ENCODE measurements at places on chromosomes 1 and 21. TPM values are rescaled to one million over a fixed set of nuclear protein-coding genes. Genes with fewer than 3 reads are reported as not detected.

DNA sequence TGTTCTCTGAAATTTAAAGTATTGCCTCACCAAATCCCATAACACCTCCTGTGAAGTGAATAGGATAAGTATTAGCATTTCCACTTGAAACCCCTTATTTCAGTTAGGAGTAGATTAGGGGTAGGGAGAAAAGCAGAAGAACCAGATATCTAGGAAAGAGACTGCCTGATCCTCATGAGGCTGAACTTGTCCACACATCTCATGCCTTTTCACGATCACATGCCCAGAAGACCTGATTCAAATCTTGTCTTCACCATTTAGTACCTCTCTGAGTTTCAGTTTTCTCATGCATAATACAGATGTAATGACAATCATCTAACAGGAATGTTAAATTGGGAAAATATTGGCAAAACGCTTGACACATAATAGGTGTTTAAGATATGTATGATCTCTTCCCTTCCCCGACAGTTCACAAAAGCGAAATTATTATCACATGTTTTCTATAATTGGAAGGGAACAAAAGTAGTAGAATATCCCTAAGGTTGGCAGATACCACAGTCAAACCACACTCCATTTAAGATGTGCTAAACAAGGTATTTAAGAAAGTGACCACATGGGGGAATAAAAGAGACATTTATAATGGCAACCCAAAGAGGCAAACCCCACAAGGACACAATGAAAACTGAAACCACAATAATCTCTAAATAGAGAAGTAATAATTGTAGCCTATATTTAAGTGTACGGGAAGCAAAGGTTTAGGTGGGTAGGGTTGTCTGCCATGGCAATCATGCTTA is 25.2 kb downstream of the GFI1 start:
- no peak for DNase-seq

Gene DR1
- 127 TPM for total RNA-seq

Gene IFNLR1
- 3.2 TPM for total RNA-seq

DNA sequence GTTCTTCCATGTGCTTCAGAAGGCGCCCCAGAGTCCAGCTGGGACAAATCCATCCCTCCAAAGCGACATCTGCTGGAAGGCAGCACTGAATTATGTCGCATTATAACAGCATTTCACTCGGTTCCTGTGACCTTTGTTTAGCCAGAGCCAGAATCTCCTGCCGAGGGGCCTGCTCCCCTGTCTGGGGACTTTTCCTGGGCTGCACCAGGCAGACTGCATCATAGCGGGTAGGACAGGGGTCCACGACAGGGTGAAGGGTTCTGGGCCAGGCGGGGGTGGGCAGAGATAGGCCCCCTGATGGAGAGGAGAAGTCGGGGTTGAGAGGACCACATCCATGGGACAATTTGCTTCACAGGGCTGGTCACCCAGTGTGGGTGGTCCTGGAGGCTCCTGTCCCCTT is 276.9 kb downstream of the MATN1 start:
- DNase-seq, result no peak

DNA sequence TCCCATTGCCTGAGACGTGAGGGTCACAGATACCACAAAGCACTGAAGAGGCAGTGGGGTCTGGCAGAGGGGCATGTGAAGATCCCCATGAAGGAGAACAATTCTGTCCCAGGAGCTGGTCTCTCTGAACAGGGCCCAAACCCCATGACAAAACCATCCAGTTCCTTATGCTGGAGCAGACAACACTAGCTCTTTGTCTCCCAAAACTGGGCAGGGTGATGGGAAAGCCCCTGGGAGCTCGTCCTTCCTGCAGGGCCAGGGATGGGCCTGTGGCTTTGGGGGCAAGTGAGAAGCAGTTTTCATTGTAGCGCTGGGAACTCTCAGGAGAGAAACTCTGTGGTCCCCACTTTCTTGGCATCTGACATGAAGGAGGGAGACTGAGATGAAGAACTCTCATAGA is 8.8 kb downstream of the ETV3L start:
- DNase-seq, result no peak

DNA sequence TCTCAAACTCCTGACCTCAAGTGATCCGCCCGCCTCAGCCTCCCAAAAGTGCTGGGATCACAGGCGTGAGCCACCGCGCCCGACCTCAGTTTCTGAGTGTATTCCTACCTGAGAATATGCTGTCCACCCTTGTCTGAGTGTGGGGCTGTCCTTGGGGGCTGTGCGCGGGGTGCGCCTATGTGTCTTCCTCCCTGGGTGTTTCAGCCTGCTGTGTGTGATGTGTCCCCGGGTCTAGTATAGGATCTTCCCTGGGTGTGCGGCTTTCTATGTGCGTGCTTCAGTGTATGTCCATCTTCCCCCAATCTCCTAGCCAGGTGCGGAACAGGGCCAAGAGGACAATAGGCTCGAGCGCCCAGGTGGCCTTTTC is 8.3 kb upstream of the ID3 start:
- DNase-seq, result no peak

Gene PTGER3
- 0.12 TPM for total RNA-seq

DNA sequence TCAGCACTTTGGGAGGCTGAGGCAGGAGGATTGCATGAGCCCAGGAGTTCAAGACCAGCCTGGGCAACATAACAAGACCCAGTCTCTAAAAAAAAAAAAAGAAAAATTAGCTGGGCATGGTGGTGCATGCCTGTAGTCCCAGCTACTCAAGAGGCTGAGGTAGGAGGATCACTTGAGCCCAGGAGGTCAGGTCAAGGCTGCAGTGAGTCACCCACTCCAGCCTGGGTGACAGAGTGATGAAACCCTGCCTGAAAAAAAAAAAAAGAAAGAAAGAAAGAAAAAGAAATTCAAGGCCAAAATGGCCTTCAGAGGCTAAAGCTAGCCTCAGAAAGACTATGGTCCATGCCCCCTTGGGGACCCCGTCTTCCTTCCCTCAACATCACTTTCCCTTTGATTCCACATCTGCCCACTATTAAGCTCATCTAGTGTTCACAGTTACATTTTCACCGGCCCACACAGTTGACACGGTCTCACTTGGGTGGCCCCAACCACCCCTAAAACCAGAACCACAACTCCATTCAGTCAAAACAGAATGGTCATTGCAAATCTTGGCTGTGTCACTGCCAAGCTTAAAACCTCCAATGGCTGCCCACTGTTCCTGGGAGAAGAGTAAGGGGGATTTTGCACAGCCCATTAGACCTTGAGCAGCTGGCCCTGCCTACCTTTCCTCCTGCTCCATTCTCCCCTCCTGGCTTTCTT is 2.1 kb upstream of the CAPN8 start:
- no peak for DNase-seq

Gene IGSF5
- total RNA-seq, result not detected

Gene VAV3
- total RNA-seq, result 1.3 TPM

Gene TMEM81
- total RNA-seq, result 2.9 TPM

Gene KIF14
- 31.6 TPM for total RNA-seq

- DNase-seq, result no peak
Observed at GRCh38 chr1:187266051-187266450, 437.3 kb downstream of the PLA2G4A start.

Gene PRKCZ
- total RNA-seq, result 5.1 TPM

- DNase-seq, result no peak
Observed at GRCh38 chr1:41517062-41517438, 32.6 kb upstream of the EDN2 start.

Gene OR2T29
- not detected for total RNA-seq

- no peak for DNase-seq
Observed at GRCh38 chr1:85911742-85912141, 203.5 kb upstream of the ZNHIT6 start.

- no peak for DNase-seq
Observed at GRCh38 chr1:11518791-11519628, 40.1 kb downstream of the DISP3 start.

DNA sequence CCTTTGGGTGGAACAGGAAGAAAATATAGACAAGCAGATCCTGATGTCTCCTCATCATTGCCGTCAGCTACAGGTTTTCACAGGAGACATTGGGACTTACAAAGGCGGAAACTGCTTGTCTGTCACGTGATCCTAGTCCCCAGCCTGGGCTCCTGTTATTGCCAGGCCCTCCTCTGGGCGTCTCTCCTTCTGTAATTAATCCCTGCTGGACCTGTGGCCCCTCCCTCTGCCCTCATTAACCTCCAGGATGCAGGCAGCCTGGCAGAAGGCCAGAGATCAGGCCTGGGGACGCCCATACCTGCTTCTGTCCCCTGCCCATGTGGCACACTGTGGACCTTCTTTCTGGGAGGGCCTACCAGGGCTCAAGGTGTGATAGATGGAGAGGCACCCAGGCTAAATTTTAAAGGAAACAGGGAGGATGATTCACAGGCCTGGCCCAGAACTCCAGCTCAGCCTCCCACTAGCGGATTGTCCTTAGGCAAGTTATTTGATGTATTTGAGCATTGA is 2.4 kb downstream of the S100A5 start:
- no peak for DNase-seq

Gene RBM11
- total RNA-seq, result 1.8 TPM

- no peak for DNase-seq
Observed at GRCh38 chr1:145993618-145994390, 2.6 kb downstream of the TXNIP start.

GRCh38 chr1:200027264-200027823 is at the start of gene NR5A2:
Gene NR5A2, plus strand, starts transcription at chr1:200027710. Its CDS starts 138 bp downstream, at chr1:200027848.
- DNase-seq, result no peak

Gene KCNQ4
- total RNA-seq, result 0.52 TPM

DNA sequence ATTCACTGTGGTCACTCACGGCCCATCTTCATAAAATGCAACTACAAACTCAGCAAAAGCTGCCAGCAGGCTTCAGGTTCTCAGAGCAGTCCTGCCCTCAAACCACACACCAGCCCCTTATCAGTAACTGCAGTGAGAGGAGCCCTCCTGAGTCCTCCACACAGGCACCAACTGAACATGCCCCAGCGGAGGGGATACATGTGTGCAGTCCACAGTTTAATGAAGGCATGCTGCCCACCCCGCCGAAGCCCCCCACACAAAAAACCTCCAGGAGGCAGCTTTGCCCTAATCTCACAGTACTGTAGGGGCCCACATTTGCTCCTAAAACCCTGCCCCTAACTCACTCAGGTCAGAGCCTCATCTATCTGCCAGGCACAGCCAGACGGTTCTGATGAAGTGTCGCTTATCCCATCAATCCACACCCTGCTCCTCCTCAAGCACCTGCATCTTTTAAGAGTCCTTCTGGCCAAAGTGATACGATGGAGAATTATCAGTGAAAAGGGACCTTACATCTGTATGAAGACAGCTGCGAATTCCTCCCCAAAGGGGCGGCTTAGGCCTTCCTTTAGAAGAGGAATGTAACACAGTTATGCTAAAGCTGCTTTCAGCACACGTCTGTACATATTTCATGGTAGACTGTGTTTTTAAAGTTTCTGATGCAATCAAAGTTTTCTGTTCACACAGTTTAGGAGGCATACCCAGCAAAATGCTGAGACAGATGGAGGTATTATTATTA is 3.5 kb downstream of the ABCB10 start:
- DNase-seq, result no peak

DNA sequence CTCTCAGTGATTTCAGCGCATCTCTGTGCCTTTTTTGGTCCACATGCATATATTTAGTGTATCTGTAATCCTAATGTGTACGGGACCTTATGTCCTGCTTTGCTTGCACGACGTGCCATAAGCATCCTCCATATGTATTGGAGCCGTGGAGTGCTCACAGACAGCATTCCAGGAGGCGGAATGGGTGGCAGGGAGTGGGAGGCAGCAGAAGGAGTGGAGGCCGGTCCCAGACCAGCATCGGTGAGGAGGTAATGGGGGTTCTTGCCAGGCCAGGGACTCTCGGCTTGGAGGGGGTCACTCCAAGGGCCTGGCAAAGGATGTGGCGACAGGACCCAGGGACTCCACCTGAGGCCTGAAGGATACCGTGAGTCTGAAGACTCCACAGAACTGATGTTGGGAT is 185.0 kb downstream of the CAMTA1 start:
- DNase-seq, result no peak

DNA sequence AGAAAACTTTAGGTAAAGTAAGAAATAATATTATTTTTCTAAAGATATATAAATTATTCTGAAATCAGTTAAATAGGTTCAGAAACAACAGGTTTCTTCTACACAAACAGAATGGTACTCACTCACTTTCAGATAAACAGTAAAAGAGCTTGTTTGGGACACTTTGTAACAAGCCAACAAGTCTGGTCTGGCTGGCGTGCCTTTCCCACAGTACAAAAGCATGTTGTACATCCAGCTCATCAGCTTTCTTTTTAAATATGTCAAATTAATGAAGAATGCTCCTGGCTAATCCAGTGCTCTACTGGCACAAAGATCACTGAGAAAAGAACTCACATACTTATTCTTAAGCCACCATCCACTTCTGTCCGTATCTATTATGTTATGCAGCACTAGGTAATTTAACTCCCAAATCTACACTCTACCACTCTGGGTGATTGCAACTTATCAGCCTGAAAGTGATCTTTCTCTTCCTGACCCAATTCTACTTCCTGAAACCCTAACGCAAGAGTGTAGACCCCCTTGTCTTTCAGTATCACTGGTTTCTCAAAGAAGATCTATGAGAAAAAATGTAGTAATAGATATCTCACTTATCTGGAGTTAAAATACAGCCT is 32.6 kb downstream of the TRIT1 start:
- DNase-seq, result no peak

DNA sequence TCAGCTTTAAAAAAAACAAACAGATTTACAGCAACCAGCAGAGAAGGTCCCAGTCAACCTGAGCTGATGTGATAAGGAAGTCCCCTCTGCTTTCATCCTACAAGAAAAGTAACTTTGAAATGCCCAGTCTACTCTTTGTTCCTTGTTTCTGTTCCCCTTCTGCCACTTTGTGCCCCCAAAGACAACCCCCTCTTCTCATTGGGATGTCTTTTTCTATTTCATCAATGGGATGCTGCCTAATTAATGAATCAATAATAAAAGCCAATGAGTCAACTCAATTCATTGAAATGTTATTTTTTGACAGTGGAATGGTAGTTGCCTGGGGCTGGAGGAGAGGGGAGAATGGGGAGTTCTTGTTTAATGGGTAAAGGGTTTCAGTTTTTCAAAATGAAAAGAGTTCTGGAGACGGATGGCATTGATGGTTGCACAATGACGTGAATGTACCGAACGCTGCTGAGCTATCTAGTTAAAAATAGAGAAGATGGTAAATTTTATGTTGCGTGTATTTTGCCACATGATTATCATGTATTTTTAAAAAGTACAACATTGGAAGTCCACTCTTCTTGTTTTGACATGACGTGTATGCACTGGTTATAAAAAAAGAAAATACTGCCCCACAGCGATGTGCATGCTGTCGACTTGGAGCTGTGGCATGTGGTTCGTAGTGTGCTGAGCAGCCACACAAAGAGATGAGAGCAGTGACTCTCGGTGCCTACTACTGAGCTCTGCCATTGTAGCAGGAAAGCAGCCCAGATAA is 22.4 kb upstream of the PADI2 start:
- DNase-seq, result no peak

DNA sequence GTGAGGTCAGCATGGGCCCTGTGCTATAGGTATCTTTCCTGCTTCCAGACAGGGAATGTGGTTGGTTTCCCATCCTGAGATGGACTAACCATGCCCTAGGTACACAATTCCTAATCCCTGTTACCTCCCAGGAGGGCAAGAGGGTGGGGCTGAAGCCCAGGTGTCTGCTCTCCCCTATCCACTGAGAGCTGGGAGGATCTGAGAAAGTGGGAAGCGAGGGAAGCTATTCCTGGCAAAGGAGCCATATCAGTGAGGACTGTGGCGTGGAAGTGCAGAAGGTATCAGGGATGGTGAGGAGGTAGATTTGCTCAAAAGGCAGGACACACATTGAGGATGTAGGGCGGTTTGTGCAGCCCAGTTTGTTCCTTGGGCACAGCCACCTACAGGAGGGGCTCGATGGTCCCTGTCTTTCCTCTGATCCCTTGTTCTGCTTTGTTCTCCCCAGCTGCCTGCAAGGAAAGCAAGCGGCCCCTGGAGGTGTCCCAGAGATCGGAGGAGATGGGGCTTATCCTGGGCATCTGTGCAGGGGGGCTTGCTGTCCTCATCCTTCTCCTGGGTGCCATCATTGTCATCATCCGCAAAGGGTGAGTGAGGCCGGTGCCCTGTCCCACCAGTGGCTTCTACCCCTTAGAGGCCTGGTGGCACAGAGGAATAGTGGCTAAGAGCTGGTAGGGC is 48.1 kb downstream of the PTPRU start:
- no peak for DNase-seq
